ENCODE measurements at places on chromosomes 5 and 9. TPM values are rescaled to one million over a fixed set of nuclear protein-coding genes. Genes with fewer than 3 reads are reported as not detected.

The IL9 gene
- total RNA-seq, result not detected

The NMUR2 gene
- not detected for total RNA-seq

DNA sequence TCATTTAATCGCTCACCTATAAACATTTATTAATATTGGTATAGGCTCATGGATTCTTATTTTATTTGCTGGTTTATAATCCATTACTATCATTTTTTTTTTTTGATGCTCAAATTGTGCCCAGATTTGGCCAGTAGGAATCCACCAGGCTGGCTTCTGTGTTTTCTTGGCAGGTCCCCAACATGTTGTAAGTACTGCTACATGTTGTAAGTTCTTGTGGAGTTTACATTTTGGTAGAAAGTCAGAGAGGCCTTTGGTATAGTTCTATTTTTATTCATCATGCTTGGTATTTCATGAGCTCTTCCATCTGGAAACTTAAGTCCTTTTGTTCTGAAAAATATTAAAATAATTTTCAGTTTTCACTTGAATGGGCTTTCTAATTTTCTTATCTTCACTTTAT, 47.1 kb downstream of the MAT2B start:
- H3K36me3 ChIP-seq, result no peaks in the 10 kb centered on the region
- H3K4me3 ChIP-seq, result no peak overlapping the region
- DNase-seq, result no peak
- H3K27ac ChIP-seq, result no peak overlapping the region

The ANKHD1 gene
- total RNA-seq, result 114 TPM

DNA sequence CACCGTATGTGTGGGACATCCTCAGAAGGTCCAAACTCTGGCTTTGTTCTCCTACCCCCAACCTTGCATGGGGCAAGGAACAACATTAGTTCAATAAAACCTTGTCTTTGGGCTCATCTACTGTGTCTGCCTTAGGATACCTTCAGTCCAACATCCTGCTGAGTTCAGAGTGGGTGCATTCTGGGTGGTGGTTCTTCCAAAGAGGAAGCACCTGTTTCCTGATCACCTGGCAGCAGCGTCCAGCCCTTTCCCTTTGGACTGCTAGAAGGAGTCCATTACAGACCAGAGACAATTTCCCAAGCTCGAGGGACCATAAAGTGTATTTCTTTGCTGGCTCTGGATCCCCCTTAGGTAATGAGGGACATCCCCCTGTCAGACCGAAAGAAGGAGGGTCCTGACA, 154.1 kb downstream of the SEMA6A start:
- no peaks in the 10 kb centered on the region for H3K36me3 ChIP-seq
- no peak for DNase-seq
- H3K4me1 ChIP-seq, result peaks cover 10% of the 10 kb centered on the region
- H3K27me3 ChIP-seq, result no peaks in the 10 kb centered on the region
- no peak overlapping the region for H3K4me3 ChIP-seq
- no peak overlapping the region for H3K27ac ChIP-seq

DNA sequence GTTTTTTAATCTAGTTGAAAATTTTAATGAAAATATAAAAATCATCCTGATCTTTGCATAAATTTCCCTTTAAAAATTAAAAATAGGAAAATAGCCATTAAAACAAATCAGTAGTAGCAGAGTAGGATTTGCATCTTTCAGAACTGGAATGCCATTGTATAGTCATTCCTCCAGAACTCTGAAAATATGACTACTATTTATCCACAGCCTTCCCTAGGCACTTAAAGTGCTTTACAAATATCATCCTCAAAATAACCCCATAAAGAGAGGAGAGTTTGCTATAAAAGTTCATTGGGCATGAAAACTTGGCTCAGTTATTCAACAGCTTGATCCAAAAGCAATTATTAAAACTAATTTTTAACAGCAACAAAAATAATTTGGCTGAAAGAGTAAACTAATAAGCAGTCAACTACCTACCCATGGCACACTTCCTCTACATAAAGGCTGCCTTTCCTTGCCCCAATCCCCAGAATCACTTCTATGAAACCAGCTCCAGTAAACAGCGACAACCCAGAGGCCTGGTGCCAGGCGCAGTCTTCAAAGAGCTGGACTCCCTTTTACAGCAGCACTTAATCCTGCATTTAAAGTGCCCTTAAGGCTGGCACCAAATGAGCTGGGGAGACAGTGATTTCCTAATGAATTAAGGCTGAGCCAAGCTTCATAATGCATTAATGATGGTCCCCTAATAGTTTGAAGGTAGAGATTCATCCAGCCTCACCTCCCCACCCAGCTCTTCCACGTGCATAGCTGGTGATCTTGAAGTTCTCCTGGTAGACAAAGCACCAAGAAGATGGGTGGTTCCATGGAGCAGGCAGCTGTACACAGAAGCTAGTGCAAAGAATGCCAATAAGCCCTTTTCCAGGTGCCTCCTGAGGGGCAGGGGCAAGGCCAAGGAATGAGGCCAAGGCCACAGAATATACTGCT, 36.1 kb downstream of the LHFPL2 start:
- no peak overlapping the region for H3K27ac ChIP-seq
- no peak overlapping the region for H3K4me3 ChIP-seq
- no peaks in the 10 kb centered on the region for H3K36me3 ChIP-seq
- peaks cover 9% of the 10 kb centered on the region for H3K4me1 ChIP-seq
- no peak for DNase-seq

DNA sequence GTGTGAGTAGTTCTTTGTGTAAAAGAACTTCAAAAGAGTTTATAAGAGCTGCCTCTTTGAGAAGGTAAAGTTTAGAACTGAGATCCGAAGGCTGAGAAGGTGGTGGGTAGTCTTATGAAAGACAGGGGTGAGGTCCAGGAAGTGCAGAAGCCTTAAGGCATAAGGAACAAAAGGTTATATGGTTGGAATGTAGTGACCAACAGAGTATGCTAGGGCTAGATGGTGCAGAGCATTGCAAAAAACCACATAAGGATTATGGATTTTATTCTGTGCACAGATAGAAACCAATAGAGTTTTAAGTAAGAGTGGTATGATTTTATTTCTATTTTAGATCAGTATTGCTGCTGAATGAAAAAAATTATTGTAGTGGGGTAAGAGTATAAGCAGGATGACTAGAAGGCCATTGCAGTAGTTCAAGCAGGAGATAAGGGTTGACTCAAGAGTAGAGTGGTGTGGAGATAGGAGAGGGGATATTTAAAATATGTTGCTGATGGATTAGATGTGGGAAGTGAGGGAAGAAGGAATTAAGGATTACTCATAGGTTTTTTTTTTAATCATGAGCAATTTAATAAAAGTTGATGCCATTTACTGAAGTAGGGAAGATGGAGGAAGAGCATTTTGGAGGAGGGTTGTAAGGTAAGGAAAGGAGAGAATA, 3.7 kb downstream of the RECK start:
- no peaks in the 10 kb centered on the region for H3K36me3 ChIP-seq
- H3K27me3 ChIP-seq, result no peaks in the 10 kb centered on the region
- peaks cover 14% of the 10 kb centered on the region for H3K4me1 ChIP-seq
- H3K27ac ChIP-seq, result no peak overlapping the region
- no peak overlapping the region for H3K4me3 ChIP-seq

DNA sequence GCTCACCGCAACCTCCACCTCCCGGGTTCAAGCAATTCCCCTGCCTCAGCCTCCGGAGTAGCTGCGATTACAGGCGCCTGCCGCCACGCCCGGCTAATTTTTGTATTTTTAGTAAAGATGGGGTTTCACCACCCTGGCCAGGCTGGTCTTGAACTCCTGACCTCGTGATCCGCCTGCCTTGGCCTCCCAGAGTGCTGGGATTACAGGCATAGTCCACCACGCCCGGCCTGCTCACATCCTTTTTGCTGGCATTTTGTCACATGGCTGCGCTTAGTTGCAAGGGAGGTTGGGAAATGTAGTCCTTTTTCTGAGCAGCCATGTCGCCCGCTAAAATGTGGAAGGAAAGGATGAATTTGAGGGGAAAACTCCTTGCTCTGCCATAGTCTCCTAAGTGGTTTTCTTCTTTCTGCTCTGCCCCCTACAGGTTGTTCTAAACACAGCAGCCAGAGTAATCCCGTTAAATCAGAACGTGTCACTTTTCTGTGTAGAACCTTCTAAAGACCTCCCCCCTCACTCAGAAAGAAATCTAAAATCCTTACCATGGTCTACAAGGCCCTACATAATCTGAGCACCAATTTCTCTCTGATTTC, 57.8 kb upstream of the HSPA9 start:
- no peaks in the 10 kb centered on the region for H3K4me1 ChIP-seq

The TNFSF8 gene
- total RNA-seq, result not detected

The SLC25A25 gene
- total RNA-seq, result 36.6 TPM

DNA sequence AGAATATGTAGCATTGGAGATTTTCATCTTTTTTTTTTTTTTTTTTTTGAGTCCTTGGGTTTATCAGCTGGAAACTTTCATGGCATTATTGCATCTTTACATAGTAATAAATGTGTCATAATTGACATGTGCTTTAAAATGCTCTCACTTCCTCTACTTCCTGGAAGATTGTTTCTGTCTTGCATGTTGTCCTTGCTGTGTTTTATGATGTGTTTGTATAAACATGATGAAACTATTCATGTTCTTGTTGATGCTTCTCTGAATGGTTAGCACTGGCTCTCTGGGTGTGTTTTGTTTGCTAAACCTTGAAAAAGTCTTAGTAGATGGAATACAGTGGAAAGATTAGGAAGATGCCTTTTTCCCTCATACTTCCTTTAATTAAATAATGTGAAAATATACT, 87.9 kb downstream of the IQGAP2 start:
- no peak overlapping the region for H3K4me3 ChIP-seq
- H3K4me1 ChIP-seq, result peaks cover 30% of the 10 kb centered on the region
- H3K27me3 ChIP-seq, result no peaks in the 10 kb centered on the region
- H3K36me3 ChIP-seq, result no peaks in the 10 kb centered on the region
- H3K27ac ChIP-seq, result no peak overlapping the region

GRCh38 chr5:95711501-95712346, 19.4 kb upstream of the RHOBTB3 start:
- H3K27me3 ChIP-seq, result no peaks in the 10 kb centered on the region
- H3K27ac ChIP-seq, result no peak overlapping the region
- H3K4me3 ChIP-seq, result no peak overlapping the region
- H3K36me3 ChIP-seq, result no peaks in the 10 kb centered on the region

GRCh38 chr5:74651710-74652109, 11.2 kb upstream of the ENC1 start:
- H3K36me3 ChIP-seq, result no peaks in the 10 kb centered on the region
- H3K27ac ChIP-seq, result peak overlapping the region; percentile 32
- peak; percentile 82 for DNase-seq
- peaks cover 50% of the 10 kb centered on the region for H3K4me1 ChIP-seq
- H3K4me3 ChIP-seq, result no peak overlapping the region
- H3K27me3 ChIP-seq, result no peaks in the 10 kb centered on the region

GRCh38 chr5:44252545-44252944, 136.7 kb downstream of the FGF10 start:
- no peak overlapping the region for H3K27ac ChIP-seq
- H3K36me3 ChIP-seq, result no peaks in the 10 kb centered on the region
- no peak for DNase-seq
- no peaks in the 10 kb centered on the region for H3K4me1 ChIP-seq

The UBE2QL1 gene
- total RNA-seq, result 0.33 TPM

DNA sequence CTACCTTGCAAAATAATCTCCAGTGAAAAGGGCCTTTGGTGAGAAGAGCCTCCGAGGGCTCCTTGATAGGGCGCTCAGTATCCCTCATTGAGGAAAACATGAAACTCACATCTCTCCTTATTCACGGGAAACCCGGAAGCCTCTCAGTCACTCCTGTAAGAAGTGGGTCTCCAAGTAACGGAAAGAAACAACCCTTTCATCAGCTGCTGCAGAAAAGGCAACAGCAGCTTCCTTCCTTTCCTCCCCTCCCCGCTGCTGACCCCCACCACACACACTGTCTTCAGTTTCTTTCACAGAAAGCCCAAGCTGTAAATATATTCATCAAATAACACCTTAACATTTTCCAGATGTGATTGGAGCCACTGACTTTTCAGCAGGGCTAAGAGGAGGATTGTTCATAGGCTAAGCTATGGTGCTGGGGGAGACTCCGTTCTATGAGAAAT, 81.4 kb downstream of the C9orf152 start:
- peak overlapping the region; percentile 60 for H3K27ac ChIP-seq
- DNase-seq, result no peak
- H3K27me3 ChIP-seq, result no peaks in the 10 kb centered on the region

- DNase-seq, result no peak
- no peaks in the 10 kb centered on the region for H3K27me3 ChIP-seq
- no peak overlapping the region for H3K4me3 ChIP-seq
- H3K36me3 ChIP-seq, result no peaks in the 10 kb centered on the region
- H3K27ac ChIP-seq, result no peak overlapping the region
Observed at GRCh38 chr5:12330993-12331588, 426.8 kb upstream of the CTNND2 start.

GRCh38 chr5:59042201-59043055, 459.6 kb downstream of the RAB3C start:
- H3K4me3 ChIP-seq, result no peak overlapping the region
- H3K27ac ChIP-seq, result no peak overlapping the region
- peaks cover 19% of the 10 kb centered on the region for H3K4me1 ChIP-seq
- no peaks in the 10 kb centered on the region for H3K27me3 ChIP-seq
- H3K36me3 ChIP-seq, result no peaks in the 10 kb centered on the region

- no peaks in the 10 kb centered on the region for H3K4me1 ChIP-seq
- H3K27me3 ChIP-seq, result no peaks in the 10 kb centered on the region
- peak; percentile 2 for DNase-seq
- no peak overlapping the region for H3K27ac ChIP-seq
Observed at GRCh38 chr5:18048449-18048848, 414.2 kb downstream of the TAF11L14 start.

DNA sequence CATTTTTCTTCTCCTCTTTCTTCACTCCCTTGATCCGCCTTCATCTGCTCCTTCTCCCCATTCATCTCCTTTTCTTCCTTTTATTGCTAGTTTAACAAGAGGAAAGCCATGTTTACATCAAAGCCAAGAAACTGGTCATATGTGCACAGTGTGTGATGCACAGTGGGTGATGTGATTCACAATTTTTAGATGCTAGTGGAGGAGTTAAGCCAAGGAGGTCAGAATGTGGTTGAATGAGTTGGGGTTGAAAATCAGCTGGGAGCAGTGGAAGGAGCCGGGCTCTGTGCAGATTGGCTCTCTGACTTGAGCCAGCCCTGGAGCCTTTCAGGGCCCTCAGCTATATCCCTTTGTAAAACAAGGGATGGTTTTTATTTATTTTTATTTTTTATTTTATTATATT, 7.3 kb downstream of the ACER2 start:
- H3K4me3 ChIP-seq, result no peak overlapping the region
- no peak for DNase-seq
- H3K27me3 ChIP-seq, result no peaks in the 10 kb centered on the region
- H3K36me3 ChIP-seq, result no peaks in the 10 kb centered on the region
- peaks cover 3% of the 10 kb centered on the region for H3K4me1 ChIP-seq
- no peak overlapping the region for H3K27ac ChIP-seq

DNA sequence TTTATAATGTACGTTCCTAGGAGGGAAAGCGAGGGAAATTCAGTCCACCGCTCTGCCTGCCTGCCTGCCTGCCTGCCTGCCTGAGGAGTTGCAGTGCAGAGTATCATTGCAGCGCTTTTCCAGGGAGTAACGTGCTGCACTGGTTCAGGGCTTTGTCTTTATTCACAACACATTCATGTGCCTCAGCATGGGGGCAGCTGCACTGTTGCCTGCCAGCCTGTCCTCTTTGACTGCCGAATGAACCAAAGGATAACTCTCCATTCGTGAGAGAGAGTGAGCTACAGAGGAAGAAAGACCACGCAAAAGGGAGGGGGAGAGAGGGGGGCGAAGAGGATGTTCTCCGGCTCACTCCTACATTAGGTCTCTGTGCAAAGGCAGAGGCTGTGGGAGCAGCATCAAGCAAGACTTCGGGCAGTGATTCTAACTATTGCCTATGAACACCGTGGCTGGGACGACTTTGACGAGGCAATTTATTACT, 791.2 kb downstream of the MAT2B start:
- no peak overlapping the region for H3K4me3 ChIP-seq
- DNase-seq, result no peak
- H3K36me3 ChIP-seq, result no peaks in the 10 kb centered on the region
- no peak overlapping the region for H3K27ac ChIP-seq
- no peaks in the 10 kb centered on the region for H3K27me3 ChIP-seq
- no peaks in the 10 kb centered on the region for H3K4me1 ChIP-seq

The IFNA2 gene
- not detected for total RNA-seq

Measured in body of pancreas (tissue), 4 donors.